ENCODE measurements at places on chromosomes 3 and 15.

- peak within 1 kb of the TSS; percentile 63 for H3K4me3 ChIP-seq
- no peaks in the 10 kb centered on the region for H3K27me3 ChIP-seq
- H3K27ac ChIP-seq: peak within 1 kb of the TSS; percentile 61
- DNase-seq: peak; percentile 57
Measured at GRCh38 chr3:73624821-73625665, at the start of gene PDZRN3. Gene PDZRN3, minus strand, starts transcription at chr3:73624941.

DNA sequence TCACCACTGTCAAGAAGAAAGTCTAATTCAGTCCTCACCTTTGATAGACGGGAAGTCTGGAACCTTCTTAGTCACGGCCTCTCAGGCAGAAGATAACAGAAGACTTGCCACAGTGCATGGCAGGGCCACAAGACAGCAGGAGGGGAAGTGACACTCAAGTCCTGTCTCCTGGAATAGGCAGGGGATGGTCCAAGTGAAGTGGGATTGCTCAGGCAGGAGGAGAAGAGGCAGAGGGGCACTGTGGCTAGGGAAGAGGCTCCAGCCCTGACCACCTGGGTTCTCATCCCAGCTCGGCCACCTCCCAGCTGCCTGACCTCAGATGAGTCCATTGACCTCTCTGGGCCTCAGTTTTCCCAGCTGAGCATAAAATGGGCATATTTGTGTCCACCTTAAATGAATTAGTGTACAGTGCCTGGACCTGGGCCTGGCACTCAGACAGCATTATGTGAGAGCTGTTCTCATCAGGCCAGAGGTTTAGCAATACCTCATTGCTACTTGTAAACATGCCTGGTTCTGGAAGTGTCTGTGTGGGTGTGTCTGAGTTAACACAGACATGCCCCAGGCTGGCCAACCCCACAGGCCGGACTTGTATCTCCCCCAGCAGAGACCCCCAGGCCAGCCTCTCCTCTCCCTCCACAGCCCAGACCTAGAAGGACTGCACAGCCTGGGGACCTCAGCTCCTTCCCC, 11.5 kb upstream of the PCSK6 start:
- DNase-seq: no peak
- H3K4me3 ChIP-seq: no peak overlapping the region
- H3K27ac ChIP-seq: no peak overlapping the region
- H3K36me3 ChIP-seq: no peaks in the 10 kb centered on the region
- H3K4me1 ChIP-seq: no peaks in the 10 kb centered on the region
- peaks cover 6% of the 10 kb centered on the region for H3K27me3 ChIP-seq

DNA sequence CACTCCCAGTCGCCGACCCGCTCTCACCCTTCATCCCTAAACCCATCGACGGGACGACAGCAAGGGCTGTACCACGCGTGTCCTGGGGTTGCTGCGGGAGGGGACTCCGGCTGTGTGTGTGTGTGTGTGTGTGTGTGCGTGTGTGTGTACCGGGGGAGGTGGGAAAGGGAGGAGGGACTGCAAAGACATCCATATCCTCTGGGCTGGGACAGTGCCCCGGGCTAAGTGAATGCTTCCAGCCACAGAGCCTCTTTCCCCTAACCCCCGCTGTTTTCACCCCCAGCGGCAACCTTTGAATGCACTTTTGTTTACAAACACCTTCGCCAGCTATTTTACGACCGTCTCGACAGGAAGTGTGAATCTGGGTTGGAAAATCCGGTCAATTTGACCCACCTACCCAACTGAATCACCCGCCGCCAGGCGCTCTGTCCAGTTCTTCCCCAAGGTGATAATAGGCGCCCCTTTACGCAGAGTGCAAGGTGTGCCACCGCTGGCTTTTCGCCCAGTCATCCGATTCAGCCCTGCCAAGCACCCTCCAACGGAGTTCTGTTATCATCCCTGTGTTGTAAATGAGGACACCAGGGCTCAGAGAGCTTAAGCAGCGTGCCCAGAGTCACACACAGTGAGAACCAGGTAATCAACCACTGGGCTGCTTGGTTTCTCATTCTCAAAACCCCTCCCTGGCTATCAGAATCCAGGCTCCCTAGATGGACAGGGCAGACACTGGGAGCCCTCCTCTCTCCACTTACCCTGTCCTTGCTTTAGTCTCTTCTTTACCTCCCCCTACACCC, 739 bp upstream of the AMOTL2 start:
- H3K36me3 ChIP-seq: peaks cover 18% of the 10 kb centered on the region
- no peaks in the 10 kb centered on the region for H3K27me3 ChIP-seq
- DNase-seq: no peak
- peak overlapping the region; percentile 97 for H3K27ac ChIP-seq
- H3K4me3 ChIP-seq: peak overlapping the region; percentile 99
- H3K4me1 ChIP-seq: peaks cover 37% of the 10 kb centered on the region

DNA sequence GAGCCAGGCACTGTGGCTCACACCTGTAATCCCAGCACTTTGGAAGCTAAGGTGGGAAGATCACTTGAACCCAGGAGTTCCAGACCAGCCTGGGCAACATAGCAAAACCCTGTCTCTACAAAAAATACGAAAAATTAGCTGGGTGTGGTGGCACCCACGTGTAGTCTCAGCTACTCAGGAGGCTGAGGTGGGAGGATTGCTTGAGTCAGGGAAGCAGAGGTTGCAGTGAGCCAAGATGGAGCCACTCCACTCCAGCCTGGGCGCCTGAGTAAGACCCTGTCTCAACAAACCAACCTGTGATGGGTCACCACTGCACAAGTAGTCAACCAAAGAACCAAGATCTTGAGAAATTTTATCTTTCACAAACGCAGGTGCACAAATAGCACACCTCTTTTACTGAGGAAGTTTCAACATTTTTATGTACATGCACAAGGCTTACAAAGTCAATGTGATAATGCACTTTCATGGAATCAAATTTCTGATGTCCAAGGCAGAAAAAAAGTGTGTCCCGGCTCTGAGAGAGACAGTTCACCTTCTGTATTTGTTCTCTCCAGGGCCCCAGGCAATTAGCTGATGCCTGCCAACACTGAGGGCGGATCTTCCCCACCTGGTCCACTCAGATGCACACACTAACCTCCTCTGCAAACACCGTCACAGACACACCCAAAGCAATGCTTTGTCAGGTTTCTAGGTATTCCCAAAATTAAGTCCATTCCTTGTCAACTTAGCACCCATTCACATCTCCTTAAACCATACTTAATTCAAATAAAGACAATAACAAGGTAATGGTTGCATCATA, 12.4 kb downstream of the ACAA1 start:
- no peak for DNase-seq
- no peak overlapping the region for H3K27ac ChIP-seq
- H3K4me3 ChIP-seq: no peak overlapping the region
- H3K27me3 ChIP-seq: no peaks in the 10 kb centered on the region
- H3K4me1 ChIP-seq: no peaks in the 10 kb centered on the region
- peaks cover 33% of the 10 kb centered on the region for H3K36me3 ChIP-seq
